Stimulated activated CD8-positive, alpha-beta memory T cell treated with anti-CD3 and anti-CD28 coated beads, Interleukin-7, amount 100 ng/mL, for 48 hours (primary cell): ENCODE measurements at places on chromosomes 13 and 19.

- no peak for DNase-seq
These were observed 28.5 kb downstream of the FAAP24 start for GRCh38 chr19:33000510-33000909.

DNA sequence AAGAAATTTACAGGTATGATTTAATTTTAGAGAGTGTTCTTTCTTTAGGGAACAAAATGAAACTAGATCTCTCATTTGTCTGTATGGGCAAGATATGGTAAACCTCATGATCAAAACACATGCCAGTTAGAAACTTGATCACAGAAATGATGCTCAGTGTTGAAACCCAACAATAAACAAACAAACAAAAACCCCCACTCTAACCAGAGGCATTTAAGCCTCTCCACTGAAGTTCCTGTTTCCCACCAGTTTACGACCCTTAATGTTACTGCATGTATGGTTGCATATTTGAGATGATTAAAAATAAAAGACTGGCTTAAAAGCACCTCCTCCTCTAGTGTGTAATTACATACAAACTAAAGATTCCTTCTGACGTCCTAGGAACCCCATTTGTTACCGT, 293.3 kb upstream of the MAB21L1 start:
- no peak for DNase-seq

- DNase-seq = no peak
These were observed 402.9 kb downstream of the HS6ST3 start for GRCh38 chr13:96492766-96493165.

GRCh38 chr19:7469669-7470285, 19.1 kb downstream of the PEX11G start:
- DNase-seq = no peak
